ENCODE measurements at places on chromosomes 2 and 18. TPM values are rescaled to one million over a fixed set of nuclear protein-coding genes. Genes with fewer than 3 reads are reported as not detected.

DNA sequence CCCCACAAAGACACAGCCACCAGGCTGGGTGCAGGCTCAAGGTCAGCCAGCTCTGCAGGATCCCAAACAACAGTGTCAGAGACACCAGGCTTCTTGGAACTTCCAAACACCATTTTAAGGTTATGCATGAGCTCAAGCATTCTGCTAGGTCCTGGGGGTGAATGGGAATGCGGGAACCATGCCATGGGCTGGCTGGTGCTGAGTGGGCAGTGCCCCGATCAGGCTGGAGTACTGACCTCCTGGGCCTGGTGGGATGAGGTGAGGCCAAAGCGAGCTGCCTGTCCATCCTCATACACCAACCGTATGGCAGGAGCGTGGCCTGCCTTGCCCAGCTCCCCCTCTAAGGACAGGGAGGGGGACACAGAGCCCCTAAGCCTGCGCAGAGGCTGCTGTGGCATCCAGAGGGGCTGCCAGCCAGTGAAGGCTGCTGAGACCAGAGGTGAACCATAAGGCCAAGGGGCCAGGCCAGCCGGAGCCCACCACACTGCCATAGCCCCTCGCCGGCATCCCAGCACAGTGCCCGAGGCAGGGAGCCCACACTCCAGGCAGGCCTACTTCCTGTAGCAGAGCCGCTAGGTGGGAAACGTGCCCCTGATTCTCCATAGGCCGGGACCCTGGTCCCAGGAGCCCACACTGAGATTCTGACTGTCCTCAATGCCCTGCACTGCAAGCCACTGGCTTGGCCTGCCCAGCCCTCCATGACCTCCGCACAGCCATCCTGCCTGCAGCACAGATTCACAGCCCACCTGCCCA lies 135.0 kb downstream of the HDAC4 start:
- DNase-seq, result no peak
- H3K27ac ChIP-seq, result peak overlapping the region; percentile 60

- no peak overlapping the region for H3K27ac ChIP-seq
- H3K36me3 ChIP-seq, result no peaks in the 10 kb centered on the region
- H3K4me1 ChIP-seq, result peaks cover 11% of the 10 kb centered on the region
- H3K27me3 ChIP-seq, result no peaks in the 10 kb centered on the region
- no peak for DNase-seq
- H3K4me3 ChIP-seq, result no peak overlapping the region
Observed at GRCh38 chr18:13563390-13563805, 163.0 kb downstream of the FAM210A start.

GRCh38 chr18:23912356-23912755 lies 102.2 kb upstream of the TTC39C start:
- H3K27me3 ChIP-seq, result no peaks in the 10 kb centered on the region
- H3K4me1 ChIP-seq, result no peaks in the 10 kb centered on the region
- H3K36me3 ChIP-seq, result no peaks in the 10 kb centered on the region

DNA sequence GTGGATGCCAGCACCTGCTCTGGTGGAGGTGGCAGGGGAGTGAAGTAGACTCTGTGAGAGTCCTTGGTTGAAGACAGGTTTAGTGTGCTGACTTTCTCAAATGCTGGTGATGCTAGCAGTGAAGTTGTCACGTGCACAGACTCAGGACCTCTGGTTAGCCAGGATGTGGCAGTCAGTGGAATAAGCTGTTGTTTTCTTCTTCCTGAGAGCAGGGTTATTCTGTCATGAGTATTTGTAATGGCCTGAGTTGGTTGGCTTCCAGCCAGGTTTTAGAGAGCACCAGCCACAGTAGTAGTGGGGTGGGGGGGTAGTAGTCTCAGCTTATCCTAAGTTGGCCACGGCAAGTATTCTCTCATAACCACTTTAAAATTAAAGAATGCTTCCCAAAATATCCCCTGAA lies 238.5 kb upstream of the FBXO11 start:
- H3K27ac ChIP-seq, result no peak overlapping the region
- 0 out of 2 replicates have a peak, but pooled peaks cover 3% of the 10 kb centered on the region for H3K4me1 ChIP-seq
- DNase-seq, result no peak
- peaks cover 3% of the 10 kb centered on the region for H3K27me3 ChIP-seq

DNA sequence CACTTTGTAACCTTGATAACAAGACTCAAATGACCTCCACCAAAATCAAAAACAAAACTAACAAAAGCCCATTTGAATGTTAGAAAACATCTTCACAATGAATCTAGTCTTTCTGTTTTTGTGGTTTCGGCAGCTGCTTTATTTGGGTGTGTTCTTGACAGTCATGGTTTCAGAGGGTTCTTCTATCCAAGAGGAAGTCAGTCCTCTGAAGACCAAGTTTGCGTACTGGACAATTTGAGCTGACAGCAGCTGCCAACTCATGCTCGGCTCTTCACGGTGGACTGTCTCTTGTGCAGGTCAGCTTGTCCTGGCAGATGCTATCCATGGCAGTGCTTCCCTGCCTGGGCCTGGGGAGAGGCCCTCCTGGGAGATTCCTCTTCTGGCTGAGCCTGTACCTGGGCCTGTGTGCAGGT lies 91.0 kb downstream of the TMEM17 start:
- peaks cover 5% of the 10 kb centered on the region for H3K36me3 ChIP-seq
- H3K4me1 ChIP-seq, result peaks cover 18% of the 10 kb centered on the region
- no peak overlapping the region for H3K27ac ChIP-seq

GRCh38 chr2:42073739-42074503 lies 26.1 kb downstream of the PKDCC start:
- no peaks in the 10 kb centered on the region for H3K36me3 ChIP-seq
- DNase-seq, result no peak
- H3K27me3 ChIP-seq, result no peaks in the 10 kb centered on the region
- no peak overlapping the region for H3K4me3 ChIP-seq
- peaks cover 14% of the 10 kb centered on the region for H3K4me1 ChIP-seq

DNA sequence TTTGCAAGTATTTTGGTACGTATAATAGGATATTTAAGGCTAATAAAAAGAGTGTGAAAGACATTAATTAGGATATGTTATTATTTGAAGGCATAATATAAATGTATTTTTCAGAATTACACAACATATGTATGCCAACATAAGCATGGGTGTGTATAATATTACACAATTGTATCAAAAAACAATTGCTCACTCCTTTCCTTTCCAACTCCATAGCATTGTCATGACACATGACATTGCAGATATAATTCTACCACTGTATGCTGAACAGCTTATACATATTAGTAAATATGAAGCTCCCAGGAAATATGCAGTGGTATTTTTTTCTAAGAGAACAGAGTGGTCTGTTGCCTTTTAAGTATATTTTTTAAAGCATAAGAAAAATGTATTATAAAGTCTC lies 593.1 kb downstream of the TMX3 start:
- H3K27ac ChIP-seq, result no peak overlapping the region
- H3K36me3 ChIP-seq, result no peaks in the 10 kb centered on the region
- no peaks in the 10 kb centered on the region for H3K27me3 ChIP-seq
- H3K4me3 ChIP-seq, result no peak overlapping the region
- no peak for DNase-seq

- H3K27ac ChIP-seq, result no peak overlapping the region
- DNase-seq, result no peak
- peaks cover 8% of the 10 kb centered on the region for H3K36me3 ChIP-seq
- no peaks in the 10 kb centered on the region for H3K27me3 ChIP-seq
Observed at GRCh38 chr18:28363124-28363523, 186.2 kb upstream of the CDH2 start.

GRCh38 chr2:69744456-69744855 lies 2.5 kb downstream of the ANXA4 start:
- H3K4me3 ChIP-seq, result no peak overlapping the region
- peaks cover 14% of the 10 kb centered on the region for H3K4me1 ChIP-seq
- no peak for DNase-seq
- H3K27me3 ChIP-seq, result peaks cover 28% of the 10 kb centered on the region
- no peaks in the 10 kb centered on the region for H3K36me3 ChIP-seq
- no peak overlapping the region for H3K27ac ChIP-seq

GRCh38 chr2:44101246-44101645 lies 67.4 kb upstream of the PPM1B start:
- H3K27me3 ChIP-seq, result no peaks in the 10 kb centered on the region
- no peak for DNase-seq
- no peak overlapping the region for H3K4me3 ChIP-seq
- H3K27ac ChIP-seq, result no peak overlapping the region
- no peaks in the 10 kb centered on the region for H3K36me3 ChIP-seq
- peaks cover 10% of the 10 kb centered on the region for H3K4me1 ChIP-seq

DNA sequence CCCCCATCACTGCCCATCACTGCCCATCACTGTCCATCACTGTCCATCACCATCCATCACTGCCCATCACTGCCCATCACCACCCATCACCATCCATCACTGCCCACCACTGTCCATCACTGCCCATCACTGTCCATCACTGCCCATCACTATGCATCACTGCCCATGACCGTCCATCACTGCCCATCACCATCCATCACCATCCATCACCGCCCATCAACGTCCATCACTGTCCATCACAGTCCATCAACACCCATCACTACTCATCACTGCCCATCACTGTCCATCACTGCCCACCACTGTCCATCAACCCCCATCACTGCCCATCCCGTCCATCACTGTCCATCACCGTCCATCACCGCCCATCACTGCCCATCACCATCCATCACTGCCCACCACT lies 57.8 kb upstream of the OTOS start:
- no peak overlapping the region for H3K4me3 ChIP-seq
- H3K4me1 ChIP-seq, result peaks cover 12% of the 10 kb centered on the region
- no peaks in the 10 kb centered on the region for H3K27me3 ChIP-seq
- no peaks in the 10 kb centered on the region for H3K36me3 ChIP-seq
- no peak for DNase-seq
- no peak overlapping the region for H3K27ac ChIP-seq

GRCh38 chr2:240481720-240482119 lies 46.3 kb downstream of the GPC1 start:
- H3K36me3 ChIP-seq, result no peaks in the 10 kb centered on the region
- no peak for DNase-seq
- H3K27me3 ChIP-seq, result peaks cover 30% of the 10 kb centered on the region
- no peaks in the 10 kb centered on the region for H3K4me1 ChIP-seq

GRCh38 chr2:200310545-200310971 lies 4.1 kb downstream of the SPATS2L start:
- H3K36me3 ChIP-seq, result peaks cover 2% of the 10 kb centered on the region
- no peak for DNase-seq
- H3K27me3 ChIP-seq, result no peaks in the 10 kb centered on the region
- peak overlapping the region; percentile 51 for H3K4me3 ChIP-seq
- H3K4me1 ChIP-seq, result peaks cover 75% of the 10 kb centered on the region
- H3K27ac ChIP-seq, result peak overlapping the region; percentile 86

DNA sequence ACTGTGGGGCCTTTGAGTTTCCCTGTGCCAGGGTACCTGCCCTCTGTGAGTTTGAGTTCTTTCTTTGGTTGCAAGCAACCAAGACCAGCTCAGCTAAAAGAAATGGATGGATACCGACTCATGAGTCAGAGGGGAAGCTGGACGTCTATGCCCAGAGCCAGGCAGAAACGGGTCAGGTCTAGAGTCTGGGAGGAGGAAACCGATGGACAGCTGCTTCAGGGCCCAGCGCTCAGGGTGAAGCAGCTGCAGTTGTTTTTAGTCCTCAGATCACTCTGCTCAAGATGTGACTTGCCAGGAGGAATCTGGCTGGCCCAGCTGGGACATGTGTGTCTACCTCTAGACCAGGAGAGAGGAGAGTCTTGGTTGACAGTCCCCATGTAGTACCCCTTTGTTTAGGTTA lies 10.1 kb upstream of the TYMS start:
- no peak overlapping the region for H3K4me3 ChIP-seq
- no peaks in the 10 kb centered on the region for H3K27me3 ChIP-seq
- peaks cover 2% of the 10 kb centered on the region for H3K36me3 ChIP-seq
- no peak overlapping the region for H3K27ac ChIP-seq
- H3K4me1 ChIP-seq, result peaks cover 18% of the 10 kb centered on the region

DNA sequence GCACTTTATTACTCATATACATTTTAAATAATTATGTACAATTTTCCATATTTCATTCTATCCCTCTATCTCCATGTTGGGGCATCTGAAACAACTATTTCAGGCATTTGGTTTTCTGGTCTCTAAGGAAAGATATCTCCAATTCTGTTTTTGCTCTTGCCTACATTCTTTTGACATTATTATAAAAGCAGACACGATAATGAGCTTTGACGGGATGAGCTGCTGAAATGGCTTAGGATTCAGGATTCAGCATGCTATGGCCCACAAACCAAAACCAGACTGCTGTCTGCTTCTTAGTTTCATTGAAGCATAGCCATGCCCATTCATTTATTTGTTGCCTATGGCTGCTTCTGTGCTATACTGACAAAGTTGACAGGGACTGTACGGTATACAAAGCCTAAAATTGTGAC lies 42.7 kb upstream of the GLS start:
- H3K4me1 ChIP-seq, result peaks cover 10% of the 10 kb centered on the region
- H3K27me3 ChIP-seq, result no peaks in the 10 kb centered on the region
- H3K27ac ChIP-seq, result no peak overlapping the region
- no peak overlapping the region for H3K4me3 ChIP-seq
- DNase-seq, result no peak

DNA sequence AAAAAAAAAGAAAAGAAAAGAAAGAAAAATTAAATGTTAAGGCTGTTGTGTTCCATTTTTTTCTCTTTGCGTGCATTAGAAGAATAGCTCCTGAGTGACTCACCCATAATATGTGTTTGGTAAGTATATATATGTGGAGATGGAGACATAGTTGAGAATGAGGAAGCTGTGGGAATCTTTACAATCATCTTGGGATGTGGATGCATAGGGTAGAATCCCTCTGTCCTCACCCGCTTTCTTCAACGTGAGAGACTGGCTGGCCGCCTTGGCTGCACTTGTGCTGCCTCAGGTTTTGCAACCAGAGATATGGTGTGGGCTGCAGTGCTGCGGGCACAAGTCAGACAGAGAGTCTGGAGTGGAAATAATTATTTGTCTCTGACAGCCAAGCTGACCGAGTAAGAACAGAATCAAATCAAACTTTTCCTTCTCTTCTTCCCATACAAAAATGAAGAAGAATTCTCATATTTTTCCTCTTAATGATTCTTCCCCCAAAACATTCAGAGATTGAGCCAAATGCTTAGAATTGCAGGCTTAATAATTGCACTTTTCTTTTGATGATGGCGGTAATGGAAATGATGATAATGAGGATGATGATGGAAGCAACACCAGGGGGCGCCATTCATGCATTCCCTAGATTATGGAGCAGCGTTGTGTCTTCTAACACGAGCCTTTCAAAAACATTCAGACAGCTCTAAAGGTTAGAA lies 48.5 kb downstream of the SERPINB7 start:
- H3K36me3 ChIP-seq, result no peaks in the 10 kb centered on the region
- H3K4me3 ChIP-seq, result no peak overlapping the region
- peak; percentile 45 for DNase-seq
- H3K4me1 ChIP-seq, result peaks cover 14% of the 10 kb centered on the region
- no peak overlapping the region for H3K27ac ChIP-seq

GRCh38 chr2:230410861-230411569 lies 5.0 kb upstream of the SP100 start:
- H3K4me1 ChIP-seq, result peaks cover 9% of the 10 kb centered on the region
- H3K36me3 ChIP-seq, result no peaks in the 10 kb centered on the region
- peak overlapping the region; percentile 85 for H3K4me3 ChIP-seq
- no peak overlapping the region for H3K27ac ChIP-seq
- peaks cover 39% of the 10 kb centered on the region for H3K27me3 ChIP-seq

- peaks cover 4% of the 10 kb centered on the region for H3K36me3 ChIP-seq
- no peaks in the 10 kb centered on the region for H3K4me1 ChIP-seq
- no peak for DNase-seq
- no peak overlapping the region for H3K27ac ChIP-seq
- no peak overlapping the region for H3K4me3 ChIP-seq
Observed at GRCh38 chr2:200609028-200609614, 23.3 kb downstream of the AOX1 start.

HOXD13 gene
- total RNA-seq, result not detected

ITGA4 gene
- total RNA-seq, result 2.7 TPM

COL4A3 gene
- total RNA-seq, result 1.1 TPM

IMPA2 gene
- 98.8 TPM for total RNA-seq

All from WTC11 (cell line).